ENCODE measurements at places on chromosomes 7 and 10.

DNA sequence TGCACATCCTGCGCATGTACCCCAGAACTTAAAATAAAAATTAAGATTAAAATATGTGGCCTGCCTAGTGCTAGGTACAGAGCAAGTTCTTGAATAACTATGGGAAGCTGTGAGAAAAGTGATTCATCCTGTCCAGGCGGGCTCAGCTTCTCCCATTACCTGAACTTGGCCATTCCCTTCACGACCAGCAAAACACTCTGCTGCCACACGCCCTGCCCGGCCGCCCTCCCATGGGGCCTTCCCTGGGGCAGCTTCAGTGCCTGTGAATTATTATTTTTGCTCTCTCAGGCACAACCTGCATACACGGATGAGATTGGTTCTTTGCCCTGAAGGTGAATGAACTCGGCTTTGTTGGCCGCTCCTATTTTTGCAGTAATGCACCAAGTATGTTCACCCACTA lies 209.2 kb upstream of the SHH start:
- DNase-seq = no peak

GRCh38 chr7:78334426-78334825 lies 535.9 kb downstream of the PHTF2 start:
- no peak for DNase-seq

- DNase-seq = no peak
Observed at GRCh38 chr10:104113376-104113956, 8.5 kb upstream of the SFR1 start.

- DNase-seq = no peak
Observed at GRCh38 chr7:155872678-155873369, 60.6 kb upstream of the SHH start.

- DNase-seq = no peak
Observed at GRCh38 chr10:8702181-8702580, 647.7 kb downstream of the GATA3 start.

- no peak for DNase-seq
Observed at GRCh38 chr10:105398202-105398601, 757.1 kb downstream of the SORCS3 start.

GRCh38 chr7:139645572-139646523 lies 122.4 kb downstream of the CLEC2L start:
- peak; percentile 78 for DNase-seq

DNA sequence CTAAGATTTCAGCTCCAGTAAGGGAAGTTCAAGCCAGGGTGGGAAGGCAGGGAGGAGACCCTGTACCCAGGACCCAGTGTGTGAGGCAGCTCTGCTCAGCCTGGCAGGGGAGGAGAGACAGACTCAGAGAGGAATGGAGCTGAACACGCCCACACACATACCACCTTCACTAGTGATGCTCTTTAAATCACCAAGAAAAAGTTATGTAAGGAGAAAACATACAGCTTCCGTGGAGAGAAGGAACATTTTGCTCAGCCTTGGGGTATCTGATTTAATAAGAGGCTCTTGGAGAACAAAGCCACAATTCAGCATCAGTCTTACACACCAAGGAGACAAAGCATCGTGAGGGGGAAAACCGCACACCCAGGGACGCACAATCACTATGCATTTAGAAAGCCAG lies 62.9 kb downstream of the PRKAG2 start:
- no peak for DNase-seq

GRCh38 chr10:43264344-43264964 lies 2.4 kb downstream of the RASGEF1A start:
- no peak for DNase-seq

DNA sequence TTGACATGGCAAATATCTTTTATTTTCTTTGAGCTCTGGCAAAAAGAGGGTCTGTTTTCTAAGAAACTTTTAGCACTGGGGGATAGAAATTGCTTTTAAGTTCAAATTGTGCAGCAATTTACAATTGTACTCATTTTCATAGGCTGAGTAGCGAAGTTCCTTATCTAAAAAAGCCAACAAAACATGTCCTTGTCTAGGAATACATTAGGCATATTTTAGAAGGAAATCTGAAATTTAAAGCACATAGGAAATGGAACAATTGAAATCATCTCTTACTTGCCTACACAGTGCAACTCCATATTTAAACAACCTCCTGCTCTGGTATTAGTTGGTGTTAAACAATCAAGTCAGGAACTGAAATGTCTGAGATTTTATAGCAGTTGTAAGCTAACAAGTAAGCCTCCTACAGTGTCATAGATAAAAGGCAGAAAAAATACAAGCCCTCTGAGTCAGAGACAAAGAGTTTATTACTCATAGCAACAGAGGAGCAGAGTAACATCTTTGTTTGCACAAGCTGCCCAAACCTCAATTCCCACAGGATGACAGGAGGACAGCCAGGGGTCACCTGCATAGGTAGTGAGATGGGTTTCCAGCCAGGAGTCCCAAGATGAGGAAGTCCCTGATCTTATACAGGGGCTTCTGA lies 280.2 kb upstream of the HGF start:
- no peak for DNase-seq

GRCh38 chr10:108465871-108466641 lies 1301.5 kb upstream of the SORCS1 start:
- DNase-seq = no peak

GRCh38 chr7:47556511-47557180 lies 25.3 kb downstream of the TNS3 start:
- no peak for DNase-seq

GRCh38 chr10:76034353-76035205 lies 603.2 kb downstream of the LRMDA start:
- DNase-seq = no peak

DNA sequence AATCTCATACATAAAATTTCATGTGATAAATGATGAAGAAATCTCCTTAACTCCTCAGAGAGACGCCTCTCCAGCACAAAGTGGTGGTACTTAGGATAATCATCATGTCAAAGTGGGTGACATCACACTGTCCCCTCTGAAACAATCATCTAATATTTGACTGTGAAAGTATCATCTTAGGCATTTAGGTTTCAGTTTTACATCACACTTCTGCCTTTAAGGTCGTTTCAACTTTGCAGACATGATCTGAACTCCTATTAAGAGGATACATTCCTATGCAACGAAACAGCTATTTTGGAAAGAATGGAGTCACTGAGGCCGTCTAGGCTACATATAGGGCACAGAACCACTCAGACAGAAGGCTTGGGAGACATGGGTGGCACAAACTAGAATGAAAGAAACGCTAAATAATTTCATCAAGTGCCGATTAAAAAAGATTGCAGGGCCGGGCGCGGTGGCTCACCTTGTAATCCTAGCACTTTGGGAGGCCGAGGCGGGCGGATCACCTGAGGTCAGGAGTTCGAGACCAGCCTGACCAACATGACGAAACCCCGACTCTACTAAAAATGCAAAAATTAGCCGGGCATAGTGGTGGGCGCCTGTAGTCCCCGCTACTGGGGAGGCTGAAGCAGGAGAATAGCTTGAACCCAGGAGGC lies 2.0 kb downstream of the VOPP1 start:
- no peak for DNase-seq

GRCh38 chr10:605632-606325 lies 83.7 kb downstream of the DIP2C start:
- no peak for DNase-seq
